ENCODE measurements at places on chromosomes 3 and 15.

- no peak for DNase-seq
Measured at GRCh38 chr3:167115331-167115934, 264.7 kb downstream of the ZBBX start.

DNA sequence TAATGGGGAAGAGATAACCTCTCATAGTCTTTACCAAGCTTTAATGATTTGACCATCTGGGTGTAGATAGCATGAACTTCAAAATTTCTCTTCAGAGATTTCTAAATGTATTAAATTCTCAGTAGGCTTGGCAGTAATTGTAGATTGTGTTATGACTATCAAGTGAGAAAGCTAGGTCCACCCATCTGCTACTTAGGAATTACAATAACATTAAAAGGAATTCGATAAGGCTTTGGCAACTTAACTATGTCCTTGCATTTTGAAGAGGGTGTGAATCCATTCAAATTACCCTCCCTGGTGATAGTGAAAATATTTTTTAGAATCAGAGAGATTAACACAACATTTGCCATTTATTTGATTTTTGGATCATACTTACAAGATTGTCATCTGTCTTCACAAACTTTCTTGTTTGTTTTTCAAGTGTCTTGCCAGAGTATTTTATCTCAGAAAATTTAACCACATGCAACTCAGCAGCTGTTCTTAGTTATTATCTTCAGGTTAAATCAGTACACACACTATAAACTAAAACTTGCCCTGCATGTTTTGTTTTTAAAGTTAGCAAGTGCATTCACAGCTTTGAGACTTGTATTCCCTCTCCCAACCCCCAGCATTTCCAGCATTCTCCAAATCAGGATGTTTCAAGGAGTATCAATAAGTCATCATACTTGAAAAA is 69.6 kb upstream of the COL8A1 start:
- no peak for DNase-seq

- DNase-seq = peak; percentile 39
Measured at GRCh38 chr3:101069901-101070798, 76.9 kb upstream of the ABI3BP start.

GRCh38 chr3:62884096-62884870 is 9.1 kb upstream of the CADPS start:
- no peak for DNase-seq

Measured in T-helper 17 cell (primary cell).